ENCODE measurements at places on chromosomes 3 and 15.

GRCh38 chr3:103083848-103084631 lies 649.2 kb downstream of the ZPLD1 start:
- DNase-seq, result no peak

GRCh38 chr15:79403501-79403900 lies 28.6 kb upstream of the MINAR1 start:
- no peak for DNase-seq

- DNase-seq, result no peak
Measured at GRCh38 chr3:154095832-154096421, 25.3 kb upstream of the ARHGEF26 start.

- DNase-seq, result no peak
Measured at GRCh38 chr15:45114076-45114750, at the start of the genes DUOX2 and DUOXA2. Gene DUOX2 (minus strand): TSS chr15:45114172. CDS start chr15:45113411, 761 bp downstream. Gene DUOXA2 (plus strand): TSS chr15:45114326. CDS start chr15:45114606, 280 bp downstream.

DNA sequence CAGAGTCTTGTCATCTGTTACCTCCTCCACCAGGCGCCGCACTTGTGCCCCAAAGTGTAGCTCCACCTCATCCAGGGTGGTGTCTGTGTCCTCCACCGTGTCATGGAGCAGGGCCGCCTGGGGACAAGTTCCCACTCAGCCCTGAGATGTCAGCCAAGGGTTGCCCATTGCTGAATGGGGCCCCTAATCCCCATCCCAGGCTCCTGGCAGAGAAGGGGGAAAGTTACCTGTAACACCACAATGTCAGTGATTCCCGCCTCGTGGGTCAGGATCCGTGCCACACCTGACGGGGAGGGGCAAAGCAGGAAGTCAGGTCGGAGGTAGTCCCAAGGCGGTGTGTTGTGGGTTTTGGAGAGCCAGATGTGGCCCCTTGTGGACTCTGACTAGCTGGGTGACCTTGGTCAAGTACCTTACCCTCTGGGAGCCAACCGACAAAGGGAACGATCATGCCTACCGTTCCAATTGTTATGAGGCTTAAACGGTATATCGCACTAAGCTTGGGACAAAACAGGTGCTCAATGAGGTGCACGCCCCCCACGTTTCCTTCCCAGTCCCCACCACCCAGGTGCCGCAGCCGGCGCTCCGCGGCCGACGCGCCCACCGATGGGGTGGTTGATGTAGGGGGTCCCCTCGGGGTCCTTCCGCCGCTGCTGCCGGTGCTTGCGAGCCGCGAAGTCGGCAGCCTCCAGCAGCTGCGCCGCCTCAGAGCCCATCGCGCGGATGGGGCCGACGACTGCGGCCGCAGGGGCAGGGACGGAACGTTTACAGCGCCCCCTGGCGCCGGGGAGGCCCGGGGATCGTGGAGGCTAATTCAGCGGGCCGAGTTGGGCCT lies at the start of gene HDDC3:
Gene HDDC3 (minus strand): TSS at position 722 of the 832 bp plus-strand sequence. CDS start 9 bp downstream, at position 713.
- peak; percentile 97 for DNase-seq

DNA sequence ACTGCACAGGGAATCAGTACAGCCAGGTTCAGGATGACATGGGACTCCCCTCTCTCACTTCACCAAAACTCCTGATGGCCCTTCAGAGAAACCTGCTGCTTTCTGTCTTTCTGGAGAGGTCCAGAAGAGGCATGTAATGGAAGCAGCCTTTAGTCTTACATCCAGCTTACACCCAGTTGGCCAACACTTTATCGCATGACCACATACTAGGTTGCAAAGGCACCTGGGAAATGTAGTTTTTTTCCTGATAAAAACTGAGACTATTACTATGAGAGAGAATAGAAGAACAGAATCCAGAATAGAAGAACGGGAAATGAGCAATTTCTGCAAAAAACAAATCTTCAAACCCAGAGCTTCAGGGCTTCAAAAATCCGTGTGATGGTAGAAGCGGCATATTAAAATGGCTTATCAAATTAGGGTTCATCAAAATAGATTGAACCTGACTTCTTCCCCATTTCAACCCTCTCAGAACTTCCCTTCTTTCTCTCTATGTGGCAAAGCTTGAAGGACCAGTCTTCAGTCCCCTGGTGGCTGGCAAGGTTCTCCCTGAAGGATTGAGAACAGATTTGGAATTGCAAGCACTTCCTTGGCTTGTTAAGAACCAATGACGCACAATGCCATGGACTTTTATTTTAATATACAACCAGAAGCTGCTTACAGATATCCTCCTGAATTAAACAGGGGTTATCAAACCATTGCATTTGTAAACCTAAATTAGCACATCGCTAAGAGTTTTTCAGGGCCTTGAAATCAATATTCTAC lies 34.4 kb downstream of the CORO2B start:
- DNase-seq, result no peak

GRCh38 chr3:123652342-123652984 lies 67.6 kb upstream of the HACD2 start:
- DNase-seq, result peak; percentile 56

DNA sequence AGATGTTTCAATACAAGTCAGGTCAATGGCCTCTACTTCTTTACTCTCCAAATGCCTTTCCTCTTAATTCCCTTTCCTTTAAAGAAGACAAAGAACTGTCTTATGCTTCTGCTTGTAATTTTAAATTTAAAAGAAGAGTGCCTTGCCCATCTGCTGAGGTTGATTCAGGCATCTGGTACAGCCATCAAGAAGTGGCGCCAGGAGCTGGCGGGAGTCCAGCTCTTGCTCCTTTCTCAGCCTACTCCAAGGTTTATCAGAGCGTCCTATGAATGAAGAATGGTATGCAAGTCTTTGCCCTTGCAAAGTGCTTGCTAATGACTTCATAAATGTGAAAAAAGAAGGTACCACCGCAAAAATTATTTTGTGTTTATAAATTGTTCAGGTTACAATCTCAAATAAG lies 294.6 kb upstream of the TGFBR2 start:
- DNase-seq, result no peak

- DNase-seq, result no peak
Measured at GRCh38 chr3:143068059-143068458, 51.5 kb upstream of the CHST2 start.

- DNase-seq, result no peak
Measured at GRCh38 chr3:126052196-126053058, 31.5 kb downstream of the SLC41A3 start.

DNA sequence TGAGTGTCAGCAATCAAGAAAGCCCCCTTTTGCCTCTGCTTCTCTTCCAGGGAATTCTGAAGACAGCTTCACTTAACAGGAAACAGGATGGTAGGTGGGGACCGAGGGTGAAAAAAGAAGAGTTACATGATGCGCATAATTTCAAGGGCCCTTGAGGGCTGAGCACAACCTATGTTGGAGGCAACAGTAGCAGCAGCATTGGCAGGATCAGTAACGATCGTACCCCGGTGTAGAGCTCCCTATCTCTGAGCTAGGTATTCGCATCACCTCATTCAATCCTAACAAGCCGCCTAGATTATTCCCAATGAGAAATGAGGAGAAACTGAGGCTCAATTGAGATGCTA lies 432 bp upstream of the RAD54L2 start:
- DNase-seq, result no peak
